IMR-90 (cell line): ENCODE measurements at places on chromosomes 1 and 21. TPM values are rescaled to one million over a fixed set of nuclear protein-coding genes. Genes with fewer than 3 reads are reported as not detected.

DNA sequence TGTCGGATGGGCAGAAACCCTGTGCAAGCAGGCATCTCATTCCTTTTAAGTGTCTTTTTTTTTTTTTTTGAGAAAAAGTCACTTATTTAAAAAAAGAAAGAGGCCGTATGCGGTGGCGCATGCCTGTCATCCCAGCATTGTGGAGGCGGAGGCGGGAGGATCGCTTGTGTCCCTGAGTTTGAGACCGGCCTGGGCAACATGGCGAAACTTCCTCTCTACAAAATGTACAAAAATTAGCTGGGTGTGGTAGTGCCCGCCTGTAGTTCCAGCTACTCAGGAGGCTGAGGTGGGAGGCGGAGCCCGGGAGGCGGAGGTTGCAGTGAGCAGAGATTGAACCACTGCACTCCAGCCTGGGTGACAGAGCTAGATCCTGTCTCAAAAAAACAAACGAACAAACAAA lies 1.7 kb downstream of the GPR137B start:
- no peak for DNase-seq

The SLFNL1 gene
- polyA plus RNA-seq = 0.07 and 0.09 TPM in 2 replicates

- DNase-seq = no peak
These were observed 384.5 kb upstream of the C1orf87 start for GRCh38 chr1:60458111-60458510.

The ACKR1 gene
- polyA plus RNA-seq = not detected in 2 replicates

DNA sequence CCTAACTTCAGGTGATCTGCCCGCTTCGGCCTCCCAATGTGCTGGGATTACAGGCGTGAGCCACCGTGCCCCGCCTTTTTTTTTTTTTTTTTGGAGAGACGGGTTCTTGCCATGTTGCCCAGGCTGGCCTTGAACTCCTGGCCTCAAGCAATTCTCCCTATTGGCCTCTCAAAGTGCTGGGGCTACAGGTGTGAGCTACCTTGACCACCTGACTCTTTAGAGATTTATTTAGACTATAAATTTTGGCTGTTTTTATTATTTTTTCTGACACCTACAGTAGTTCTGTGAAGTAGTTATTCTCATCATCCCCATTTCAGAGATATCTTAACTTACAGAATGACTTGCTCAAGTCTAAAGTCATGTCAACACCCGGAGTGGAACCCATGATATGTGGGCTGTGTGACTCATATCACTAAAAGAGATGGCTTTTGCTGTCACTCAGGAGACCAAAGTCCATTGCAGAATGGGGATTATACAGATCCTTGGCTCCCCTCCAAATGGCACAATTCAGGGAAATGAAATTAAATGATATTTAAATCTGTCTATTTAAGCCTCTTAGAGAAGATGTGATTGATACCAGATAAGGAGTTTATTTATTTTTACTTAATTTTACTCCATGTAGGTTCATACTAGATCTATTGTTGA lies 93.2 kb downstream of the CTH start:
- no peak for DNase-seq

The GCSAML gene
- not detected in 2 replicates for polyA plus RNA-seq
